Activated gamma-delta T cell treated with anti-CD3 and anti-CD28 coated beads, Interleukin-2, amount 50 U/mL, for 16 hours (primary cell): ENCODE measurements at places on chromosomes 4 and X.

DNA sequence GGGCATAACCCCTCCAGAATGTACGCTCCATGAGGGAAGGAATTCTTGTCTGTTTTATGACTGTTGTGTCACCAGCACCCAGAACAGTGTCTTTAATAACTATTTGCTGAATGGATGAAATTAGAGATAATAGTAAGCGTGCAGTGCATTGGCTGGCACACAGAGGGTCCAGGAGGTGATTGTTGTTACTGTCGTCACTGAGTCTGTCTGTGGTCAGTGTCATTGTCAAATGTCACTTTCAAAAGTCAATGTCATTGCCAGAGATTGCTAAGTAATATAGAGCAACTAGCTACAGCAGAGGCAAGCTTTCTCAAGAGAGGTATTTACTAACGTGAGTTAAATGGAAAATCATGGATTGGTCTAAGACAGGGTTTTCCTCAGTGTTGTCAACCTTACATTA is 70.7 kb downstream of the ARHGEF38 start:
- no peak for DNase-seq

DNA sequence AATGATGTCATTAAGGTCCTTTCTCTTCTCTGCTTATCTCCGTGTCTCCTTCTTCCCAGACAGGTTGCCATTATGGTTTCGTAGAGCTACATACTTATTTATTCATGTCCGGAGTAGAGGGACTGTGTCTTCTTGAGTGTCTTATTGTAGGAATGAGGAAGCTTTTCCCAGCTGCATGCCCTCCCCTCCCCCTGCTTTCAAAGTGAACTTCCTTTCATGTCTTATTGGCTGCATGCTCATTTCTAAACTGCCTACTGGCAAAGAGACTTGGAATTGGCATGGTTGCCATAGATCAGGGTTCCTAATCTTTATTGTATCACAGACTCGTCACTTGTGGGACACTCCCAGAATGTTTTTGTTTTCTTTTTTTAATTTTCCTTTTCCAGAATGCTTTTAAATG is 15.4 kb downstream of the VAMP7 start:
- DNase-seq = no peak

- no peak for DNase-seq
Observed at GRCh38 chrX:99308302-99308701, 1101.8 kb downstream of the PCDH19 start.

GRCh38 chr4:184355111-184355604 is 119.2 kb downstream of the IRF2 start:
- no peak for DNase-seq

DNA sequence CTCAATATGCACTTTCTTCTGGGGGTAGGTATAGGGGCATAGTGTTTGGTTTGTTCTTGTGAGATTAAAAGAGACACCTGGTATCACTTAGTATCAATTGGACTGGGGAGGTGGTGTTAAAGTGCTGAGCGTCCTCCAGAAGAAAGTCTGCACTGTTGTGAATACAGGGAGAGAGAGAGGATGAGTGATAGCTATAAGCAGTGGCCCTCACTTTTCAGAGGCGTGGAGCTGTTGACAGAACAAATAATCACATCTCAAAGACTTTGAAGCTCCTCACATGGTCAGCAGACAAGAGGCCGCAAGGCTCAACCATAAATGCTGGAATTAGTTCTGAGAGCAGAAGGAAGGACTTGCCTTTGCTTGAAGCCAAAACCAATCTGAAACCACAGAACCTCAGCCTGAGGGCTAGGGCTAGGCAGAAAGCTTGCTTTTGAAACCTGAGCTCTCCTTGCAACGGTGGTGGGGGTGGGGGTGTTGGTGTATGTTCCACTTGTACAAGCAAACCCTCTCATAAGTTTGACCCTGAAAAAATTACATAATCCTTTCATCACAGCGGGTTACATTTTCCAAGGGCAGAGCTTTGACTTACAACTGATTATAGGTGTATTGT is 123.2 kb upstream of the SCML1 start:
- DNase-seq = no peak

DNA sequence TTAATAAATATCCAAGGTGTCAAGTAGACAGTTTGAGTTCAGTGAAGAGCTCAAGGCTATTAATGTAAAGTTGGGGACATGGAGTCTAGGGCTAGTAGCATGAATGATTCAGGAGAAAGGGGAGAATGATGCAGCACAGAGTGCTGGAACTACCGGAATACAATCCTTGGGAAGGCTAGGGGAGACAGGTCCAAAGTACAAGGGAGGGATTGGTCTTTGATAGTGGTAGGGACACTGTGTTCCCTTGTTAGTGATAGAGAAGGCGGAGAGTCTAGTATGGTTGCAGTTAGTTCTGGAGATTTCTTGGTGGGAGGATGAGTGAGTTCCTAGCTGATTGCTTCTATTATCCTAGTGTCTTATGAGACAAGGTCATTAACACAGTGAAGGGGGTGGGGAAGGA is 8.7 kb downstream of the GCNA start:
- DNase-seq = no peak

- DNase-seq = no peak
Observed at GRCh38 chr4:3781193-3781886, 15.2 kb downstream of the ADRA2C start.

DNA sequence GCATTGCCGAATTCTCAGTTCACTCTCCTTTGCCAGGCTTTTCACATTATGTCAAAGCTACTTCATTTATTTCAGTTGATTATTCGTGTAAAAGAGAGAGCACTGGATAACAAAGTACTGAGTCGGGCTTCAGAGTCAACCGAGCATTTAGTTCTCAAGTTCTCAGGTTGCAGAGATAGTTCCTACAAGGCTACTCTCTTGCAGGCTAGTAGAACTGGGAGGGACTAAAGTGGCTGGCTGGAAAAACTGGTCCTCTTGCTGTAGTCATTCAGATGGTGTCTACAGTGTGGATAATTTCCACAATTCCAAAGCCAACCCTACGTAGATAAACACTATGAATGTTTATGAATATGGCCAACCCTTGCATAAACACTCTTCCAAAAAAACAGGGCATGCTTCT is 4.6 kb upstream of the CCNG2 start:
- DNase-seq = no peak

DNA sequence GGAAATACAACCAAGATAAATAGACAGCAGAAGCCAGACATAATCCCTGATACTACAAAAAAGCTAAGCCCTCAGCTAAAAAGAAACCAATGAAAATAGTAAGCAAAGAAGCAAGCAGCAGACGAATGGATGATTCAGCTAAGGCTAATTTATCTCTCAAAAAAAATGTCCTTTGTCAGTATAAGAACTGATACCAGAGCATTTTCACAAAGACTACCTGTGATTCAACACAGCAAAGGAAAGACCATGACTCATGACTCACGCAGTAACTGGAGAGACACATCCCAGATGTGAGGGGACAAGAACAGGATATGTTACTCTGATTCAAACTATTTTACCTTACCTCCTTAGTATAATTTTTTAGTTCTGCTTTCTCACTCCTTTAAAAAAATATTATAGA is 22.7 kb upstream of the TMPRSS11F start:
- no peak for DNase-seq

DNA sequence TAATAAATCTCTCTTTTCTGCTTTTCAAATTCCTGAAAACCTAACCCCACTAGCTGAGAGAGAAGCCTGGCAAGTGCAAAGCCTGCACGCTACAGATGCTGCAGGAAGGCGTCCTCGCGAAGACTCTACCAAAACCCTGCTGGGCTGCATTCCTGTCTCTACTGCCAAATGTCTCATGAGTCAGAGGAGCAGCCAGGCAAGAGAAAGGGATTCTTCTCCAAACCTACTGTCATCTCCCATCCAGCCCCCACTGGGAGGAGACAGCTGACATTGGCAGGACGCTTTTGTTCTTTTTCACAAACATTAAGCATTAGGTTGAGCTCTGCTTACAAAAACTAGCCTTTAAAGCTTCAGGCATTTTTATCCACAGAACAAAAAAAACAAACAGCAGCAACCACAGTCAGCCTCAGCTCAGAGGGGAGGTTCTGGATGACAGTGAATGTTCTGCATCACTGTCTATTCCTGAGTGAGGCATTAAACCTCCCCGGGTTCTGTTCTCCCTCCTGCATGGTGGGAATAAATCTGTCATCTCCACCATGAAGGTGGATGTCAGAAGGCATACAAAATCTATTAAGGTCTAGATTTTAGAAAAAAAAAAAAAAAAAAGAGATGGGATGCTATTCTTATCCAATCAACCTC is 18.0 kb downstream of the CRMP1 start:
- no peak for DNase-seq

GRCh38 chr4:102263024-102263787 is 82.1 kb downstream of the SLC39A8 start:
- no peak for DNase-seq

GRCh38 chr4:174503079-174503715 is 19.1 kb downstream of the HPGD start:
- no peak for DNase-seq

GRCh38 chr4:148780426-148781005 is 338.3 kb upstream of the NR3C2 start:
- no peak for DNase-seq

DNA sequence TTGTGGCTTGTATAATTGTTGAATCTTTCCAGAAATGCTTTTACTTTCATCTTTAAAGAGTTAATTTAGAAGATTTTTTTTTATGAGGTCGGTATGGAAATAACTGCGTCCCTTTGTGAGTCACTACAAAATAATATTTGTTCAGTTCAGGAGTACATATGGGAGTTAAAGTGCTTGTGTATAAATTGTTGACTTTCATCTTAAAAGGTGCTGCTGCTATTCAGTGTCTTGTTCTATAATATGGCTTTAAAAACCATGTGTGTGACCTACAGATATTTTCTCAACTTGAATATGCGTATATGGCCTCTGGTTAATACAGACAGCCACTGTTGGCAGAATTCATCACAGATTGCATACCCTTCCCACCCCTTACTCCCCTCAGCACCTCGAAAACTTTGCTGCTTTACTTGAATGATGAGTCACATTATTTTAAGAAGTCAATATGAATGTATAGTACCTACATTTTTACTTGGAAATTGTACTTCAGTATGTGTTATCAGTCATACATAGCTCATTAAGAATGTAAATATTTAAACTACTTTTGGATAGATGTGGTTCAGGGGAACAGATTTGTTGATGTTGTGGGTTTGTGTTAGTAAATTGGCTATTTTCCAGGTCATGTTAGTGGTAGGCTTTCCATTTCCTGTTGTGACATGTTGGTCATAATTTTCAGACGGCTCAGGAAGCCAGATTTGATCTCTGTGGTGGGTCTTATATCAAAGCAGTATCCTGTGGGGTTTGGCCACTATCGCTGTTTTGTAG is 1.5 kb downstream of the CLCN3 start:
- DNase-seq = no peak

DNA sequence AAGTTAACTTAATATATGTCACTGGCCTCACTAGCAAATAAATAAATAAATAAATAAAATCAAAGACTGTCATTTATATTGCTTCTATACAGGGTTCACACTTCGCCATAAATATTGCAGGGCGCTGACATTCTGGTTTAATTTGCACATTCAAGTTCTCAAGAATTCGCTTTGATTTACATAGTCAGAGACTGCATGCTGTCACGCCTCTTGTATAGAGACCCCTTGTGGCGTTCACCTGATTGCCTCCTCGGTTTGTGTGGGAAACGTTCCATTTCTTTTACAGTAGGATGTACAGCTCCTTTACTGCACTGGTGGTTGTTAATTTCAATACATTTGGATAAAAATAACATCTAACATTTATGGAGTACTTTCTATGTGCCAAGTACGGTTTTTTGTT is 71.3 kb upstream of the ADGRG2 start:
- no peak for DNase-seq

GRCh38 chr4:187565416-187565815 is 430.2 kb upstream of the ZFP42 start:
- no peak for DNase-seq

- DNase-seq = no peak
Observed at GRCh38 chr4:185352741-185353140, 43.0 kb downstream of the LRP2BP start.

DNA sequence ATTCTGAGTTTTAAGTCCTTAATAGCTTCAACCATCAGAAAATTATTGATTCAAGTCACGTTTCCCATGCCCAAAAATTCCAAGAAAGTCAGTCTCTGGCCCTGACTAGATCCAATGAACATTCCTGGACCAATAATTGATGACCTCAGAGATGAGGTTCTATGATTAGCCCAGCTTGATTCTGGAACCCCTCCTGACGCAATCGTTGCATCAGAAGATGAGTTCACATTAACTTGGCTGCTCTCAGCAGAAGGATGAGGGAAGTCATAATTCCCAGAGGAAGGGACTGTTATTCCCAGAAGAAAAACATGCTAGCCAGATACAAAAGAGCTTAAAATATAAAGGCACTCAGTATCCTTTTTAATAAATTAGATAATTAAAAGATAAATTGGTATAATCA is 34.3 kb upstream of the CPEB2 start:
- no peak for DNase-seq

DNA sequence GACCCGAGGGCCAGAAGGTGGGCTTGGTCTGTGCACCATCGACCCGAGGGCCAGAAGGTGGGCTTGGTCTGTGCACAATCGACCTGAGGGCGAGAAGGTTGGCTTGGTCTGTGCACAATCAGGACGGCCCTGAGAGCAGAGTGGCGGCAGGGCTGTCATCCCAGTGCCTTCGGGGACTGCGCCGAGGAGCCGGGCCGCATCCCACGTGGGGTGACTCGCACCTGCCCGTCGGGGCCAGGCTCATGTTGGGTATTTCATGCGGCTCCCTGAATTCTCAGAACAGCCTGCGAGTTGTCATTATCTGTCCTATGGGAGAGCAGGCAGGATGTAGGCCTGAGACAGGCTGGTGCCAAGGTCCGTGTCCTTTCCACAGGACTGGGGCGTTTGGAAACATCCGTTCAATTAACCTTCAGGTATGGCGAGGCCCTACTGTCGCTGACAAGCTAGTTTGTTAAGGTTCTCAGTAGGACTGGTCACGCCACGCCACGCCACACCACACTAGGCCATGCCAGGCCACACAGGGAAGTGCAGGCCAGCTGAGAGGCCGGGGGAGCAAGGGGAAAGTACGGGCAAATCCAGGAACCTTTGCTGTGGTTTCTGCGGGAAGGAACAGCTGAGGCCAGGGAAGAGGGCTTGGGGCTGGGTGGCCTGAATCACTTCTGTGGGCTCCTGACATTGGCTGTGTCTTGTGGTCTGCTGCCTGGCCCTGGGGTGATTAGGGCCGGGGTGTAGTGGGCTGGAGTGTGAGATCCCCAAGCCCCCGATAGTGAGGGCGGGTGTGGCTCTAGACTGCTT is 182.9 kb downstream of the AFAP1 start:
- no peak for DNase-seq

GRCh38 chr4:152220201-152220666 is 315.7 kb downstream of the FBXW7 start:
- DNase-seq = no peak
